Liver (tissue), 10 donors: ENCODE measurements at places on chromosomes 5 and 9.

- peak; percentile 46 for DNase-seq
Measured at GRCh38 chr5:160467555-160468362, 46.1 kb downstream of the PTTG1 start.

DNA sequence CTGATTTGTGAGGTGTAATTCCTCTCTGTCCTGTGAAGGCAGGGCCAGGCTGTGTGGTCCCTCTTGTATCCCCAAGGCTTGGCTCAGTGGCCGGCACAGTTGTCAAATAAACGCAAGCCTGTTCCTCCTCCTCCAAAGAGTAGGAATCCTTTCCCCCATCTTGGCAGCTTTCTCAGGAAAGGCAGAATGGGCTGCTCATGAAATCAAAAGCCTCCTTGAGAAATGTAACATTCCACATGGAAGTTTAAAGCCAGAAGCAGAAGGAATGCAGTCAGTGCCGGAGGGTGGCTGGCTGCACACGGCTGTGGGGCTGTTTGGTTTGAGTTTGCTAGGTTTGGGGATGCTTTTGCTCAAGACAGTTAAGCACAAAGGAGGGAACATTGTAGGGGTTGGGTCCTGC lies 34.5 kb upstream of the MED10 start:
- DNase-seq = no peak

DNA sequence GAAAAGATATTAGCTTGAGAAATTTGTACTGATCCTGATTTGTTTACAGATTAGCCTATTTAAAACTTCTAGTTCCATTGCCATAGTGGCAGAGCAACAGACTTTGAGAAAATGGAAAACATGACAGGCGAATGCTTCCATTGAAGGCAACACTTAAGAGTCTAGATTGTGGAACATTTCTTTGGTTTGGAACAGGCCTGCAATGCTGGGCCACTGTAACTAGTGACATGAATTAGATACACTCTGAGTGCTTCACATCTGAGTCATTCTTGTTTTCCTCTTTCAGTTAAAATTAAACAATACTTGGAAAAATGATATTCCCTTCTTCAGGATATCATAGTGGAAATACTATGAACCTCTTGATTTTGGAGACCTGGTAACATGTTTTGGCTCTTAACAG lies 453.6 kb upstream of the TUSC1 start:
- no peak for DNase-seq

DNA sequence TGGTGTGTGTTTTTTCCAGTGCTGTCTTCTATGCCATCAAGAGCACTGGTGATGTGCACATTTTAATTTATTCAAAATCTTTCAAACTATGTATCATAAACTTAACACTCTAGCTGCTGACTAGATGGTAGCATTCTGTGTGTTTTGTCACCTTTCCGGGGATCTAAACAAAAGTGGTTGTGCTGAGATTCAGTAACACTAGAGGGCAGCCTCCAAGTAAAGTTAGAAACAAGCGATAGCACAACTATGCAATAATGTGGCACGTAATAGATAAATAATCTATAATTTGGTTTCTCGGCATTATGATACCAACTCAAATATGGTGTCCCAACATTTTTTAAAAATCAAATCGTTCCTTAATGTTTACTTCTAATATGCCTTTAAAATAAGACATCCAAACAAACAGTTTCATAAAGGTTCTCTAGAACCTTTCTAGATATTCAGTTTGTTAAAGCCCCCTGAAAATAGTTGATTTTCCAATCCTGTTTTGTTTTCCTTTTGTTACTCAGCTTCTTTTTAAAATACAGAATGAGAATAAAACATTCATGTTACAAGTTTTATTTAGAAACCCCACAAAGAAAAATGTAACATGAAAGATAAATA lies 16.9 kb downstream of the SEMA6A start:
- no peak for DNase-seq

GRCh38 chr9:129068990-129069861 lies 11.7 kb upstream of the DOLPP1 start:
- peak; percentile 88 for DNase-seq

- no peak for DNase-seq
Measured at GRCh38 chr5:5062525-5063302, 77.4 kb upstream of the ADAMTS16 start.

- no peak for DNase-seq
Measured at GRCh38 chr5:107826311-107827000, 155.7 kb upstream of the EFNA5 start.

GRCh38 chr9:21681641-21682040 lies 120.8 kb upstream of the MTAP start:
- DNase-seq = no peak

DNA sequence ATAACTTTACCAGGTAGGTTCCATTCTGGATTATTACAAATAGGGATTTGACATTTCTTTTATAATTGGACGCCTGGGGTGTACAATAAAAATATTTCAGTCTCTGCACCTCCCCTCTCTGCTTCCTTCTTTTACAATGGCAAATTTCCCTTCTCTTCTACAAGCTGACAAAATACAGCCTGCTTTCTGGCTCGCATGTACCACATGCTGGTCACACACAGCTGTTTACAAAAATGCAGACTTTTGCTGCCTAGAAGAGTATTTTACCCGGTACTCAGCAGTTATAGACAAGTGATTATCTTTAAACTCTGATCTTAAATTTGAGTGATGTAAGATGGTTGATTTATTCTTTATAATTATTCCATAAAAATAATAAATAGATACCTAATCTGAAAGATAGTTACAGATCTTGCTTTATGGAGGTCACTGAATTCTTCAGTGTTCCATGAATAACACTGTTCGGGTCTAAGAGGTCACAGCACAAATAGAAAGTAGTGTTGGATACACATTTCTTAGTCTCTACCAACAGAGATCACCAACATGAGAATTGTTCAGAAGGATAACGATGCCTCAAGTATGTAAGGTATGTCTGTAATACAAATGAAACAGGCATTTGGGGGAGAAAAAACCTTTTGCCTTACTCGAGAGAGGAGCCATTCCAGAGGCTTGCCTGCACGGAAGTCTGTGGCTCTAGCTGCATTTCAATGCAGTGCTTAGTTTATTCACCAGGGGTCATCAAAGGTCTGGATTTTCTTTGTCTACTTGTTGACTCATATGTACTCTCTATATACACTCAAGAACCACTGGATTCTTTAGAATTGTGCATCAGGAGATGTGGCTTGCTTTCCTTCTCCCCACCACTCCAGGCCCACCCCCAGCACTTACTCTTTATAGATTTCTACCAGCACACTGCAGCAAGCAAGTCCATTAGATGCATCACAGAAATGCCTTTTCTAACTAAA lies 206.6 kb upstream of the RFX3 start:
- no peak for DNase-seq

GRCh38 chr5:97388794-97389193 lies 205.7 kb upstream of the RIOK2 start:
- DNase-seq = no peak

- DNase-seq = no peak
Measured at GRCh38 chr5:168661593-168662485, 82.7 kb upstream of the PANK3 start.

DNA sequence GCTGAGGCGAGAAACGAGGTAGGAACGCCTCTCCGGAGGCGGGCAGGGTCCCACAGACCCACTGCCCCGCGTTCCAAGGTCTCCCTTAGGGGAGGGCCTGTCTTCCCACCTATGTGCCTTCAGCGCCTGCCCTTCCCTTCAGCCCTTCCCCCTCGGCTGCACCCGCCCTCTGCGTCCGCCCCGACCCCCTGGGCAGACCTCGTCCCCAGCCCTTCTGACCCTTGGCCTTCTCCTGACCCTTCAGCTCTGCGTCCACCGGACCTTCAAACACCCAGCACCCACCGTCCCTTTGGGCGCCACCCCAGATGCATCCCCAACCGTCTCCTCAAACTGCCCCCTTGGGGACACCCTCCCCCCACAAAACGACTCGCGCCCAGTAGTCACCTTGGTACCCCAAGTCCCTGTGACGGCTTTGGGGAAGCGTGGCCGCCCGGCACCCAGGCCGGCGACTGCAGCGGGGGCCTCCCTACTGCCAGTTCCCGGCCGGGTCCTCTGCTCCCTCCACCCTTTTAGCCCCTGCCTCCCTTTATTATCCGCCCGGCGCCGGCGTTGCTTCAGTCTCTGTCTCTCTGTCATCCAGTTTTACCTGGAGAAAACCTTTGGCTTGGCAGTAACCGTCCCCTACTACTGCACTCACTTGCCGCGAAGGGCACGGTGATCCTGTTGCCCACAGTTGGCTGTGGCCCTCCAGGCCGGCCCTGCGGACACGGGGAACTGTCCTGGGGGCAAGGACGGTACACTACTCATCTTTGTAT lies 421 bp downstream of the RUSC2 start:
- no peak for DNase-seq

DNA sequence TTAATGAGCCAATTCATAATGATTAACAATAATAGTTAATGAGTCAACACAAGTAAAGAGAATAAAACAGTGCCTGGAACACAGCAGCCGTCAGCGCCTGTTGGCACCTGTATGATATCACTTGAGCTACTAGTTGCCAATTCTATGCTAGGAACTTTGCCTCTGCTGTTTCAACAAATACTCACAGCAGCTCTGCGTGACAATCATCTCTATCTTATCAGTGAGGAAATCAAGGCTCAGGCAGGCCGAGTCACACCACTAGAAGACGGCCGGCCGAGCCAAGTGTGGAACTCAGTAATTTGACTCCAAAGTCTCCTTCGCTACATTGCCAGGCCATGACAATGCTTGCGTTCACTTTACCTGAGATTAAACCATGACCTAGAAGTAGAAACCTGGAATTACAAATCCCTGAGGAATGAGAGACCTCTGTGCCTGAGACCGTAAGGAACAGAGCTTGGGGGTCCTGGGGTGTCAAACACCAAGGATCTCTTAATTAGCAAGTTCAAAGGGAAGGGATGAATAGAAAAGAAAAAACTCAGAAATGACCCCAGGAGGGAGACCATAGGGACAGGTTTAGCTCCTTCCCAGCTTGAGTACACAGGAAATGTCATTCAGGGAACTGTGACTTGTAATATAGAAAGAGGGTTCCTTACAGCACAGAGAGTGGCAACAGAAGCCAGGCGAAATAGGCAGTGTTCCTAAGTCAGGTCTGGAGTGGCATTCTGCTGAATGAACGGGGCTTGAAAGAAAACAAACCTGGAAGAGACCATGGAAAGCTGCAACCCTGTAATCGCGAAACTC lies 109.1 kb downstream of the SUSD1 start:
- DNase-seq = no peak

DNA sequence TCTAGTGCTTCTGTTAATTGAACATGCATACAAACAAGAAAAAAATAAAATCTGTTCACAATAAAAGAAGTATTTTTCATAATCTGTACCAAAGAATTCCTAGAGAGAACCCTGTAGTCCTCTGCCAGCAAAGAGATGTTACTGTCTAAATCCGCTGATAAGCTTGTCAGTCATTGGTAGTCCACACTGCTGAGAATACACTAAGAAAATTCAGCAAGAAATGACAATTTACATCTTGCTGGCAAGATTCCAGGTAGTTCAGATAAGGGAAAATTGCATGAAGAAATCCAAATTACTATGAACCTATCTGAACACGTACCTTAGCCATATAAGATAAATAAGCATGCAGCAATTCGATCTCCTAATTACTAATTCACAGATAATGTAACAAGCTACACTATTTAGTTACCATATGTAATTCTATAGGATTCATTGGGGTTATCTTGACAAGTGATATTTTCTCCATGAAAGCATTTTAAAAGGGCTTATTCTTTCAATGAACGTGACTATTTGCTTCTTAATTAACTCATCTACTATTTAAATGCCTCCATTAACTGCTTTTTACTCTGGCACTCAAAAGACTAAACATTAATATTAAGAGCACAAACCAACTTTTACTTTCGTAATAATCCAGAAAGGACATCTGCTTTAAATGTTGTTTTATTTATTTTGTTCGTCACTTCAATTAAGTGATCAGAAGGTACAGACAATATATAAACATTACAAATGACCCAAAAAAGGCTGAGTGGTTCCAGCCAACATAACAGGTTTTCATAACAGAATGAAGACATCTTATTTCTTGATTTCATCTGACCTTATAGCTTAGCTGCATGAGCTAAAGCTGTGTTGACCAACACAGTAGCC lies 9.7 kb downstream of the MPDZ start:
- DNase-seq = no peak

DNA sequence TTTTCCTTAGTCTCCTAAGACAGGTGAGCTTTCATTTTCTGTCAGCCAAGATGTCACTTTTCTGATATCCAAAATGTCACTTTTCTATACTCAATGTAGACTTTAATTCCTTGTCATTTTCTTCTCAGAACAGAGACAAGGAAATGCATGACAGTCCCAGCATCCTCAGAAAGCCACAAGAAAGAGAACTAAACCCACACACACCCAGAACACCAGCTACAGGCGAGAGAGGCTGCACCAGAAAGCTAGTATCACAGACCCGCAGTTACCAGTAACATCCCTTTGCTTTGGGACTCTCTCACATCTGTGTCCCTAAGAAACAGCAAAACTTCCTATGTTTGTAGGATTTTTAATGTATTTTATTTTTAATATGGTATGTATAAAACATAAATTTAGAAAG lies 17.1 kb downstream of the TRMO start:
- no peak for DNase-seq

GRCh38 chr9:21689854-21690253 lies 112.6 kb upstream of the MTAP start:
- DNase-seq = no peak

- DNase-seq = peak; percentile 50
Measured at GRCh38 chr5:141883184-141883891, 5.1 kb upstream of the PCDH1 start.

DNA sequence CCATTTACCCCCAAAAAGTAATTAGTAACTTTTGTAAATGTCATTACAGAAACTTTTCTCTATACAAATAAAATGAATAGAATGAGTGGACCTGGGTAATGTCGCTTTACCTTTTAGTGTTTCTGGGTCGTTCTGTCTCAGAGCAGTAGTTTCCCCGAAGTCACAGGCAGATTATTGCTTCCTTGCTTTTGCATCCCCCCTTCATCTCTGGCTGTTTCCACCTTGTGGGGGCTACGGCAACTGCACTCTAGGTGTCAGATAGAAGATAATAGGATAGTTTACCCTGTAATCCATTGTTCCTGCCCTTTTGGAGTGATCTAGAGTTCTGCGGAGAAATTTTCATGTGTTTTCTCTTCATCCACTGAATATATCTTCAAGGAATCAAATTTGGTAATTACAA lies 68.7 kb downstream of the PRR16 start:
- DNase-seq = no peak

DNA sequence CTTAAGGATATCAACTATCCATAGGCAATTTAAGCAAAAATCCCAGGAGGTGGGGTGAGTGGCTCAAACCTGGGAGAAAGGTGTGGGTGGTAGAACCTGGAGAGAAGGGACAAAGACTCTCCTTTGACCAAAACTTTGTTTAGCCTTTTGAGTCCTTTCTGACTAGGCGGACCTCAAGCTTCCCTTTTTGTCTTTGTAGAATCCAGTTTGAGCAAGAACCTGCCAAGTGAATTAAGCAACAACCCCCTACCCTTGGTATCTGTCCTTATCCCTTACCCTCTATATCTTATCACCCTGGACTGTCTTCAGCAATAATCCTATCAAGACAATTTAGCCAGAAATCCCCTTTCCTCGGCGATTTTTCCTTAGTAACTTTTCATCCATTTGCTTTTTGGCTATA lies 53.5 kb upstream of the SLC28A3 start:
- no peak for DNase-seq

GRCh38 chr9:133101356-133102189 lies 19.5 kb downstream of the RALGDS start:
- no peak for DNase-seq
